ENCODE measurements at places on chromosomes 3 and 15. TPM values are rescaled to one million over a fixed set of nuclear protein-coding genes. Genes with fewer than 3 reads are reported as not detected.

RCCD1 gene
- total RNA-seq, result 26.2 TPM

ANKRD63 gene
- not detected for total RNA-seq

DNA sequence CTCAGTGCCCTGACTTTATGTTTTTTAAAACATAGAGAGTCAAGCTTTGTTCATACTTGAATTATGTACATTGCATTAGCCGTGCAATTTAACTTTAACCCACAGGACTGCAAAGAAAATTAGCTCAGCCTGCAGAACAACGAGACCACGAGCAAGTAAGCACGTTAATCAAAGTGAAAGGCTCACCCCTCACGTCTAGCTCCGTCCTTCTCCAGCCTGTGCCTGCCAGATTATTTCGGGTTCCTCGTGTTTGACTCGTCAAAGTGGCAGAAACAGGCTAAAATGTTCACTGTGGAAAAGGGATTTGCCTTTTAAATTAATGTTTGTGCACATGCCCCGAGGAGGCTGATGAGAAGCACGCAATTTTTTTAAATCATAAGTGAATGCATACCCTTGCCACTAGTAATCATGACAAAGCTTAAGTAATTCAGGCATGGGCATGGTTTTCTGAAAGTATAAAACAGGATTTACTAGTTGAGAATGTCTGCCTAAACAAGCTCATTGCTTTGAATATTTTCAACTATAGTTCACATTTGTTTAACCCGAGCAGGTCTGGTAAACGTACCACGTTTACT, 15.3 kb downstream of the ZBTB38 start:
- H3K4me1 ChIP-seq, result peaks cover 20% of the 10 kb centered on the region
- H3K27me3 ChIP-seq, result peaks cover 14% of the 10 kb centered on the region
- no peak overlapping the region for H3K27ac ChIP-seq
- no peak for DNase-seq
- H3K4me3 ChIP-seq, result no peak overlapping the region

DNA sequence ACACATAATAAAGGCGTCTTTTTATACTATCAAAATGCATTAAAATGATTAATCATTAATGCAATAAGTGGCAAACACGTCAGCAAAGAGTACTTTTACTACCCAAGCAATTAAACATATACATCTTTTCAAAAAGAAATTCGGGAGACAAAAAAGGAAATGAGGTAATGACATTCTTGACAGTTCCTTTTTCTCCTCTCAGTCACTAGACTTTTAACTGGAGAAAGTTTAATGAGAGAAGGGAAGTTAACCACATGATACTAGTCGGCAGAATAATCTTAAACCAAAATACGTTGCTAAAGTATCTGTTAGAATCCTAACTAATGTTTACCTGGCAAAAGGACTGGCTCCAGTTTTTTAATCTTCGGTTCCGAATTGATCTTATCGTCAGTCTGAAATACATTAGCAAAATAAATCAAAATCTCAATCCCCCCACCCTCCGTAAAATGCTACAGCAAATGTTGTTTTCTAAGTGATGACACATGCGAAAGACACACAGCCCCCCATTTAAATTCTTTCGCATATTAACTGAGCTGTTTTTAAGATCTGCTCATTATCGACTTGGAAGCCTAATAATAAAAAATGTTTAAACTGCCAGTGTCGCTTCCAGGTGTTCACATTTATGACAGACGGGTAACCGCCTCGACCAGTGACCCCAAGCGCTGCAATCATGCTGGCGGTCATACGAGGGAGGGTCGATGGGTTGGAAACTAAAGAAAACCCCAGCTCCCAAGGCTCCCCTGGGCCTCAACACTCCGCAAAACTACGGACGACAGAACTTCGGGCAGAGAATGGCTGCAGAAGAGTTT, 778 bp downstream of the MTMR10 start:
- peaks cover 38% of the 10 kb centered on the region for H3K4me1 ChIP-seq
- H3K27ac ChIP-seq, result peak overlapping the region; percentile 96
- no peaks in the 10 kb centered on the region for H3K36me3 ChIP-seq
- peak overlapping the region; percentile 95 for H3K4me3 ChIP-seq

DNA sequence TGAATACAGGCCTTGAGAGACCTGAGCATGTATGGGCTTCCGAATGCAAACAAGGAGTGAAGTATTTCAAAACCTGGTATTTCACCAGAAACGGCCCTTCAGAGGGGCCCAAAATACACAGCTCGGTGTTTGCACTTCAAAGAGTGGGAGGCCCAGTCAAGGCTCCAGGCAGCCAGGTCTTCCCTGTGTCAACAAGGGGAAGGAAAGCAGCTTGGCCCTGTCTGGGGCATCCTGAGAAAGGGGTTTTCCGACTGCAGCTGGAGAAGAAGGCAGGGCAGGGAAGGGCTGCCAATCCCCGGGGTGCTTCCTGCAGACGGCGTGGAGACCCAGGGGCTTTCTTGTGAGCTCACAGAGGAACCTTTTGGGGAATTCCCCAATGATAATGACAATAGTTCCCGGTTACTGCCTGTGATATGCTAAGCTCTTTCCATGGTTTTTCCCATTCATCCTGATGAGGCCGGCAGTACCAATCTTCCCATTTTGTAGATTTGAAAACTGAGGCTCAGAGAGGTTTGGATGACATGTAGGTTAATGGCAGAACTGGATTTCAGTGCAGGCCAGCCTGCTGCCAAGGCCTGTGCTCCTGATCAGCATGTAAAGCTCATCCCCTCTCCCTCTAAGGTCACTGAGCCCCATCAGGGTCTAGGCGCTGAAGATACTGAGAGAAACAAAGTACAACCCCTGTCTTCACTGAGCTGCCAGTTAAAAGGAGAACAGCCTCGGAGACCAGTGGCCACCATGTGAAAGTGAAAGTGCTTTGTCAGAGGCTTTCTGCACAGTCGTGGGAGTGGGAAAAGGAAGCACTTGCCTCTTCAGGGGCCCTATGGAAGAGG, 43.0 kb upstream of the TLE3 start:
- peaks cover 32% of the 10 kb centered on the region for H3K4me1 ChIP-seq
- peak overlapping the region; percentile 70 for H3K4me3 ChIP-seq
- H3K36me3 ChIP-seq, result no peaks in the 10 kb centered on the region
- peaks cover 39% of the 10 kb centered on the region for H3K27me3 ChIP-seq
- H3K27ac ChIP-seq, result no peak overlapping the region

- H3K4me3 ChIP-seq, result no peak overlapping the region
- DNase-seq, result peak; percentile 16
- H3K27me3 ChIP-seq, result peaks cover 32% of the 10 kb centered on the region
- no peaks in the 10 kb centered on the region for H3K36me3 ChIP-seq
These were observed 49.1 kb downstream of the IQCH start for GRCh38 chr15:67303490-67304363.

DNA sequence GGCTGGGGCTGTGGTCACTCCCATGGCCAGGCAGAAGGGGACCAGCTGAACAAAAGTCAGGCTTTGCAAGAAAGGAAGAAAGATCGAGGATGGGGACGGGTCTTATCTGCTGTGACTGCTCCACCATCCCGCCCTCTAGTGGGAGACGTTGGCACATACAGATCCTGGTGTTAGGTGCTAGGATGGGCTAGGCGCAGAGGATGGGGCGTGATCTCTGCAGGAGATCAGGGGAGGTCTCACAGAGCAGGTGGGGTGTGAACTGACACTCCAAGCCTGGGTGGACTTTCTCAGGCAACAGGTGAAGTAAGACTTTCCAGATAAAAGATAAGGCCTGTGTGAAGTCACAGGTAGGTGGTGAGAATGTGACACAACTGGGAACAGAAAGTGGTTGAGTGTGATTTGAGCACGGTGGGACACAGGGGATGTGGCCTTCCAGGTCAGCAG, 141.9 kb upstream of the SMAD3 start:
- H3K27me3 ChIP-seq, result peaks cover 16% of the 10 kb centered on the region
- DNase-seq, result peak; percentile 44
- H3K27ac ChIP-seq, result no peak overlapping the region
- peaks cover 9% of the 10 kb centered on the region for H3K4me1 ChIP-seq
- peaks cover 3% of the 10 kb centered on the region for H3K36me3 ChIP-seq
